Activated CD8-positive, alpha-beta T cell treated with anti-CD3 and anti-CD28 coated beads for 36 hours (primary cell): ENCODE measurements at places on chromosomes 5 and 9. TPM values are rescaled to one million over a fixed set of nuclear protein-coding genes. Genes with fewer than 3 reads are reported as not detected.
A peak's percentile ranks its signal among the peaks of the same experiment; 100 is the strongest.

GRCh38 chr5:80219391-80219790, 36.5 kb downstream of the SERINC5 start:
- peaks cover 69% of the 10 kb centered on the region for H3K4me1 ChIP-seq
- no peak for DNase-seq
- H3K4me3 ChIP-seq: peak overlapping the region; percentile 7
- no peaks in the 10 kb centered on the region for H3K27me3 ChIP-seq

DNA sequence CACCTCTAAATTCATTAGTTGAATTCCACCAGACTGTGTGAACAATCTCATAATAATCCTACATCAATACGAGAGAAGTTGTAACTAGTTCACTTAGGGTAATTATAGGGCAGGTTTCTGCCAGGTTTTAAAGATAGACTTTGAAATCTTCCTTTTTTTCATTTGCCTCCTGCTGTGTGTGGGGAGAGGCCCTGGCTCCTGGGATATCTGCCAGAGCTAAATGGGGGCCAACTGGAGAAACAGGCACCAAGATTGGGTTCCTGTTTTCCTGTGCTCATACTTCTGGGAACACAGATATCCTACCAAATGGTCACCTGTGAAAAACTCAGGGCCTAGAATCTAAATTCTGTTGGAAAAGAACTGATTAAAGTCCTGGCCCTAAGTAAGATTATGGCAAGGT, 42.3 kb downstream of the SH3RF2 start:
- no peak for DNase-seq
- H3K4me3 ChIP-seq: no peak overlapping the region
- no peaks in the 10 kb centered on the region for H3K4me1 ChIP-seq
- peaks cover 1% of the 10 kb centered on the region for H3K27me3 ChIP-seq

The HTR1A gene
- total RNA-seq: not detected

GRCh38 chr9:14275331-14275730, 38.6 kb downstream of the NFIB start:
- no peaks in the 10 kb centered on the region for H3K36me3 ChIP-seq
- H3K27me3 ChIP-seq: peaks cover 16% of the 10 kb centered on the region
- H3K4me1 ChIP-seq: no peaks in the 10 kb centered on the region
- no peak overlapping the region for H3K4me3 ChIP-seq
- H3K27ac ChIP-seq: no peak overlapping the region
